ENCODE measurements at places on chromosomes 2 and 18.
A peak's percentile ranks its signal among the peaks of the same experiment; 100 is the strongest.

DNA sequence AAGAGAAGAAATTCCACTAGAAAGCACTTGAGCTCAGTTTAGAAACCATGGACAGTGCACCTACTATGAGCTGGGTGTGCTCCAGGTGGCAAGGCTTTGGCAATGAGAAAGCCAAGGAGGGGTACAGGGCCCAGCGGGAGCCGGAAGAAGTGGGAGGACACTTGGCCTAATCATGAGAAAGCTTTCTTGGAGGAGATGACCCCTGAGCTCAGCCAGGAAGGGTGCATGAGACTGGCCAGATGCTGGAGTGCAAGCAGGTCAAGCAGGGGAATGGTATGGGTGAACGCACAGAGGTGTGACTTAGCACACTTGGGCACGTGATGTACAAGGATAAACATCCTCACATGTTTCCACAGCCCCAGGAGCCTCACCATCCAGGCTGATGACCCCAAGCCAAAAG lies 97.2 kb upstream of the GLI2 start:
- peak; percentile 62 for DNase-seq

- no peak for DNase-seq
Measured at GRCh38 chr2:10048501-10049171, 5.3 kb downstream of the KLF11 start.

DNA sequence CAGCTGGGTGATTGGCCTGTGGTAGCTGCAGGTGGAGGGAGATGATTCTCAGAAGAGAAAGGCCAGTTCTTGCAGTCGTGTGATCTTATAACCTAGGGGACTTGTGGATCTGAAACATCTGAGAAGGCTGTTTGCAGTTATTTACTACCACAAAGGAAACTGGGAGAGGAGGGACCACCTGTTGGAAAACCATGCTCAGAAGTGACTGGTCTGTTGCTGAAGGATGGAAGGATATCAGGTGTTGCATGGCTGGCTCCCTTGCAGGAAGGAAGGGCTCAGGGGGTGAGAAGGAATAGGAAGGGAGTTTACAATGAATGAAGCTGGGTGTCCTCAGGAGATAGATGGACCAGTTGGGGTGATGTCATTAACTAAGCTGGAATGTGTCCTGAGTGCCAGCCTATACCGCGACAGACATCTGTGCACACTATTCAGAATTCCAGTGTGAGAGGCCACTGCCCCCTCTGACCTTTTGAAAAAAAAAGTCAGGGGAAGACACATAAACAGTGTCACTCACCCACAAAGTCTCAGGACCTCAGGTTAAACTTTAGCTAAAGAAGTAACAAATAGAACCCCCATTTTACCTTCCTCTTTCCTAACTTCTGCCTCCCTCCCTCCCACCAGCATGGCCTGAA lies 17.5 kb downstream of the IGFBP2 start:
- no peak for DNase-seq

DNA sequence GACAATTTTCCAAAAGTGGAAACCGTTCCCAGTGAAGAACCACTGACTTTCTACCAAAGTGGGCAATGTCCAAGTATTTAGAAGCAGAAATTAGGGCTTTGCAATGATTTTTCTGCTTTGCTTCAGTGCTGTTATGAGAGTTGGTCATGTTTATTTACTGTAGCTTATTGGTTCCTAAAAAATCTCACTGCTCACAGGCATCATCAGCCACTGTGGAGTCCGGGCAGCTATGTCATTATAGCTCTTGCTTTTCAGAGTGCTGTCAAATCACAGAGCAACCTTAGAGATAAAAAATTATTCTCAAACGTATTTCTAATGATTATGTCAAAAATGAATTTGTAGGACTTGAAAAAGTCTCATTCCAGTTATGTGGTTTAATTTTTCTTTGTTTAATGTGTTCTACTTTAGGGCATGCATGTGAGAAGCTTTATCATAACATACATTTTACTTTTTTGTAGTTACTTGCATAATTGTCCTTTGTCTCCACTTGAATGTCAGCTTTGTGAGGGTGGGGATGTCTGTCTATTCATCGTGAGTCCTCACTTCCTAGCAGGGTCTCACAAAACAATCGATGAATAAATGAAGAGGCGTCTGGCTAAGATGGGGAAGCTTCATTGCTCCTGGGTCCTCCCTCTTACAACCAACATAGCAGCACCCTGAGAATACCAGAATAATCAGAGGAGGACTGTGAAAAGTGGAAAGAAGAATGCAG lies 117.6 kb downstream of the TPGS2 start:
- no peak for DNase-seq

DNA sequence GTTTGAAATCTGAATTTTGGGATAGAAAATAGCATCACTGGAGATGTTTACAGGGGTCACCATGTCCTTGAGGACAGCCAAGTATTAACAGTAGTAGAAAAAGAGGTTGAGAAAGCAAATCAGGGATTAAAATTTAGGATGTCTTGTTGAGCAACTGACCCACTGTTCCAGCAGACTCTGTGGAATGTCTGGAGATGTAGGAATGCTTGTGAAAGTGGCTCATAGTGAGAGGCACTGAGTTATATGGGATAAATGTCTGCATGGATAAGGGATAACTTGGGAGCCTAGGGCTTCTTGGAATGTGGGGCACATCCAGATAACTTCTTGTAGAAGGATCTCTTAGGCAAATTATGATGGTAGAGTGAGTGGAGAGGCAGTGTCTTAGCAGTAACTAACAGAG lies 495.0 kb downstream of the TMX3 start:
- DNase-seq: no peak

DNA sequence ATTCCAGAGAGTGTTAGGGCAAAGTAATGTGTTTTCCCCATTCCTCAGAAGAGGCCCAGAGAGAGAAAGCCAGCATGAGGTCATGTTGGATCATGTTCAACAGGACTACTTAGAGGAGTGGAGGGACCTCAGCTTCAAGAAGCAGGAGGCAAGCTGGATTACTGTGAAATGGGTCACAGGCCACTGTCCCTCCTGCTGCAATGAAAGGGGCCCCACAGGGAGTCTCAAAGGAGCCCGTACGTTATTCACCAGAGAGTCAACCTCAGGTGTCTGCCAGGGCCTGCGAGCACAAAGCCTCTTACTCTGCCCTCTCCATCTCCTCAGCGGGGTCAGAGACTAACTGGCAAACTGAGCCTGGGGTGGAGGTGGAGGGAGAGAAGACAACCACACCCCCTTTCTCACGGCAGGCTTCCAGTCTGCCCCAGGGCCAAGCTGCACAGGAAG lies 27.2 kb upstream of the ACYP2 start:
- no peak for DNase-seq

DNA sequence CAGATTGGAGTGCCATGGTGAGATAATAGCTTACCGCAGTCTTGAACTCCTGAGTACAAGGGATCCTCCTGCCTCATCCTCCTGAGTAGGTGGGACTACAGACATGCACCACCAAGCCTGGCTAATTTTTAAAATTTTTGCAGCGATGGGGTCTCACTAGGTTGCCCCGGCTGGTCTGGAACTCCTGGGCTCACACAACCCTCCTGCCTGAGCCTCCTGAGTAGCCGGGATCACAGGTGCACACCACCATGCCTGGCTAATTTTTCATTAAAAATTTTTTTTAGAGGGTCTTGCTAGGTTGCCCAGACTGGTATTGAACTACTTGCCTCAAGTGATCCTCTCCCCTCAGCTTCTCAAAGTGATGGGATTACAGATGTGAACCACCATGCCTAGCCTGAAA lies 27.8 kb downstream of the RAB31 start:
- peak; percentile 20 for DNase-seq

DNA sequence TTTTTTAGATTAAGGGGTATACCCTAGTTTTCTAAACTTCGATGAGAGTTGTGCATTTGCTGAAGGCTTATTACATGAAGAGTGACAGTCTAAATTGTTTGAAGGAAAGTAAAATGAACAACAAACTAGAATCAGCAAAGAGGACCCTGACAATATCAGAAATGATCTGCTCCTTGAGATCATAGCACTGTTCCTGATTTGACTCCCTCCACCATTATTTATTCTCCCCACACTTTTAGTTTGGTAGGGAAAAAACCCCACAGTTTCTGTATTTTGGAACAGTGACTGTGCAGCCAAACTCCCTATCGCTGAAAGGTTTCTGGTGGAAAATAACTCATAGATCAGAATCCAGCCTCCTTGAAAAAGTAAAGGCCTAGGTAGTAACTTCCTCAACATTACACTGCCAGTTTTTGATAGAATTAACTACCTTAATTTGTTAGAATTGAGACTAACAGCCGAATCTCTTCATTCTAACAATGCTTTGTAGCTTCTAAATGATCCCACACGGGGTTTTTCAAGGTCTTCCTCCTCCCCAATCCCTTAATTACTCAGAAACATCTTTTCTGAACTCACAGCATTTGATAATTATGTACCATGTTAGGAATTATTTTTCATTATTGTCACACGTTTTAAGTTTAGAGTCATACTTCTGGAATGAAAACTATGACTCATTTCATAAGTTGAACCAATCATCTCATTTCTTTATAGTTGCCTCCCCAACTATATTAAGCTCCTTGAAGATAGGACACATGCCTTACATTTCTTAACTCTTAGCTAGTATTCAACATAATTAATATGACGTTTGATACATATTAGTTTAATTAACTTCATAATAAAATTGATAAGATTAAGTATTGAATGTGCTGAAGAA lies 2.9 kb downstream of the MYL12A start:
- no peak for DNase-seq

DNA sequence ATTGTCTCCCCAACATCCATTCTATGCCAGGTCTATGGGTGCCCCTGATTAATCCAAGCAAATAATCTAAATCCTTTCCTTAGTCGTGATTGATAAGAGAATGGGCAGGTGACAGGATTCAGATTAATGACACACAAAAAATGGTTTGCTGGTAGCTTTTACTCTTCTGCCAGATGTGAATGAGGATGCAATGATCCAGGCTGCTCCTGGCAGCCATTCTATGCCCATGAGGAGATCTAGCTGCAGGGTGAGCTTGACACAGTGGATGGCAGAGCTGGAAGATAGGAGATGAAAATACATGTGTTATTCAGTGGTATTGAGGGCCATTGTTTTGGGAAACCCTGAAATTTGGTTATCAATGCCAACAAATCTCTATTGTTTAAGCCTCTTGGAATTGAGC lies 69.7 kb downstream of the ACYP2 start:
- no peak for DNase-seq

DNA sequence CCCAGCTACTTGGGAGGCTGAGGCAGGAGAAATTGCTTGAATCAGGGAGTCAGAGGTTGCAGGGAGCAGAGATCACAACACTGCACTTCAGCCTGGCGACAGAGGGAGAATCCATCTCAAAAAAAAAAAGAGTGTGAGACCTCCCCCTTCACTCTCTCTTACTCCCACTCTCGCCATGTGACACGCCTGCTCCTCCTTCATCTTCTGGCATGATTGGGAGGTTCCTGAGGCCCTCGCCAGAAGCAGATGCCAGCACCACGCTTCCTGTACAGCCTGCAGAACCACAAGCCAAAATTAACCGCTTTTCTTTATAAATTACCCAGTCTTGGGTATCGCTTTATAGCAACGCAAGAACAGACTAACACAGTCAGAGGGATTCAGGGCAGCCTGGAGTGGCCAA lies 66.3 kb upstream of the CREB1 start:
- DNase-seq: no peak

DNA sequence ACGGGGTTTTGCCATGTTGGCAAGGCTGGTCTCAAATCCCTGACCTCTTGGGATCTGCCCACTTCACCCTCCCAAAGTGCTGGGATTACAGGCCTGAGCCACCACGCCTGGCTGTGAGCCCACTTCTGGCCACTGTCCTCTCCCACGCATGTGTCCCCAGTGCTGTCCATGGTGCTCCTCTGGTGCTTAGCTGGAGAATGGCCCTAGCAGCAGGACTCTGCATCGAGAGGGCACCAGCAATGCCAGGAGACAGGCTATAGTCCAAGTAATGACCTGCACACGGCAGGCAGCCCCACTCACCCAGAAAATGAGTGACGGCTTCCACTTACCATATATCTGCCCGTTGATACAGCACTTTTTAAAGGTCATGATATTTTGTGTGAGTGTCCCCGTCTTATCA lies 66.3 kb upstream of the NARS1 start:
- no peak for DNase-seq

- DNase-seq: no peak
Measured at GRCh38 chr18:74951165-74951760, 257.7 kb downstream of the PTGR3 start.

DNA sequence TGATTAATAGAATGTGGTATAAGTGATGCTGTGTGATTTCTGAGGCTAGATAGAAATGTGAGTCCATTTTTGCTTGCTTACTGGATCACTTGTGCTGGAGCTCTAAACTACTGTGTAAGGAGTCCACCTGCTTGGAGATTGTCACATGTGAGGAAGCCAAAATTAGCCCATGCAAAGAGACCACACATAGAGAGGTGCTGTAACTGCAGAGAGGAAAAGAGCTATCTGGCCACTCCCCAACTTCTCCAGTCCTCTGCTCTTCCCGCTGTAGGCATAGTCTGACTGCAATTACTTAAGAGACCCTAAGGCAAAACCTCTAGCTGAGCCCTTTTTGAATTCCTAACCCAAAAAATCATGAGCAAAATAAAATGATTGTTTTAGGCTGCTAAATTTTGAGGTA lies 120.6 kb upstream of the FBXO11 start:
- no peak for DNase-seq

GRCh38 chr18:3688690-3689089 lies 238.7 kb downstream of the TGIF1 start:
- DNase-seq: no peak

GRCh38 chr2:23926290-23926749 lies 603 bp downstream of the ATAD2B start:
- DNase-seq: peak; percentile 90

DNA sequence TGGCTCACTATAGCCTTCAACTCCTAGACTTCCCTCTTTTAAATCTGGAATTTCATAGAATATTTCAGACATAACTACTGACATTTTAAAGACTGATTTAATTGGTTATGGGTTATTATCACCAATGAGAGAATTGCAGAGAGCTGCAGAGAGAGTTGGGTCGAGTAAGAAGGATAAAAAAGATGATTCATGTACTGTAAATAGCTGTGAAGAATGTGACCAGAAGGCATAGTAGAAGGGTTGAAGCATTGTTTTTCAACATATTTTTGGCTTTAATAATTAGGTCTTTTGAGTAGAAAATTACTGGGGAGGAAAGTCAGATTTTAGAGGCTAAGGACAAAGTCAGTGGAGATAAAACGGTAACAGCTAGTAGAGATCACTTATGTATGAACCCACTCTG lies 503.2 kb upstream of the SLC8A1 start:
- DNase-seq: no peak

GRCh38 chr2:111896024-111896423 lies 2.4 kb upstream of the MERTK start:
- no peak for DNase-seq

GRCh38 chr2:231250146-231250545 lies 51.7 kb downstream of the ARMC9 start:
- DNase-seq: no peak

- DNase-seq: no peak
Measured at GRCh38 chr2:54382601-54383000, 73.5 kb upstream of the SPTBN1 start.

Data from mesenteric fat pad (tissue), 1 donor.